Right lobe of liver (tissue), 6 donors: ENCODE measurements at places on chromosomes 13 and 19.

DNA sequence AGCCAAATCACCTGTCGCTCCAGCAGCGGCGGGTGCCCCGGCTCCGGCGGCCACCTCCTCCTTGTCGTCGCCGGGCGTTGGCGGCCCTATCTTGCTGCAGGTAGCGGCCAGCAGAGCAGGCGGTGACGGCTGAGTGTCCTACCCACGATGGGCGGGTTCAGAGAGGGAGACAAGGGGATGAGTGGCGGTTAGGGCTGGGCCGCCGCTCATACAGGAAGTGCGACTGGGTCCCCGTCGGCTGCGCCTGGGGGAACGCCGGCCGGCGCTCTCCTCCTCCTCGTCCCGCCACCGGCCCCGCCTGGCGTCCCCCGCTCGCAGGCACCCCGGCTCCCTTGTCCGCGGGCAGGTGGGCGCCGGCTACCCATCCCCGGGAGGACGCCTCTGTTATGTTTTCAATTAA, 1692.0 kb downstream of the SLITRK5 start:
- DNase-seq = no peak

GRCh38 chr13:51626749-51627148, 42.5 kb downstream of the WDFY2 start:
- DNase-seq = no peak

- DNase-seq = no peak
These were observed 279.1 kb upstream of the ATXN8OS start for GRCh38 chr13:69828527-69828926.

DNA sequence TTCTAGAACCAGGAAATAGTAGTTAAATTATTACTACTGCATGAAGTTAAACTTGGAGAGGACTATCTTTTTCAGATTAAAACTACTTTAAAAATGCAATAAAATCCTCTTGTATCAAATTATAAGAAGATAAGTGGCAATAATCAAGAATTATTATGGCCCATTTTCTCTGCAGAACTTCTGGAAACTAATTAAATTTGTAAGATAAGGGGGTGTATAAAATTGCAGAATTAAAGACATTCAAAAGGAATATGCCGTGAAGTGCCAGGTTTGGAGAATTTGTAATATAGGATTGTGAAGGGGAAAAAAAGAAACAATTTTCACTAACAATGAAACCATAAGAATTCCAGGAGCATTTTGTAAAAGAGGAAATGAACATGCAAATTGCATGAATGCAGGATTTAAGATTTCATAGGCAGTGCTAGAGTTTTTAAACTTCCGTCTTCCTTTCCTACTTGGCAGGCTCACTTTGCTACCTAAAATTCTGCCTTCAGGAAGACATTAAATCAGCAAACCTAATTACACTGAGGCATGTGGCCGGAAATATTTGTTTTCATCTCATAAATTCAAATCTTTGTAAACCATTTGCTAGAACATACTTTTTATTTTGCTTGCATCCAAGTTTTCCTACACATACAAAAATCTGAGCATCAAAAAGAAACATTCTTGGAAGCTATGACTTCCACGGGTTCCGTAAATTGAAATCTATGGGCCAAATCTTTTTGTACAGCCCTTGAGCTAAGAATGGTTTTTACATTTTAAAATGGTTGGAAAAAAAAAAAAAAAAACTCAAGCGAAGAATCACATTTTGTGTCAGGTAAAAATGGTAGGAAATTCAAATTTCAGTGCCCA, 166.9 kb downstream of the DCLK1 start:
- no peak for DNase-seq

GRCh38 chr13:24348385-24348784, 39.0 kb downstream of the C1QTNF9 start:
- no peak for DNase-seq

DNA sequence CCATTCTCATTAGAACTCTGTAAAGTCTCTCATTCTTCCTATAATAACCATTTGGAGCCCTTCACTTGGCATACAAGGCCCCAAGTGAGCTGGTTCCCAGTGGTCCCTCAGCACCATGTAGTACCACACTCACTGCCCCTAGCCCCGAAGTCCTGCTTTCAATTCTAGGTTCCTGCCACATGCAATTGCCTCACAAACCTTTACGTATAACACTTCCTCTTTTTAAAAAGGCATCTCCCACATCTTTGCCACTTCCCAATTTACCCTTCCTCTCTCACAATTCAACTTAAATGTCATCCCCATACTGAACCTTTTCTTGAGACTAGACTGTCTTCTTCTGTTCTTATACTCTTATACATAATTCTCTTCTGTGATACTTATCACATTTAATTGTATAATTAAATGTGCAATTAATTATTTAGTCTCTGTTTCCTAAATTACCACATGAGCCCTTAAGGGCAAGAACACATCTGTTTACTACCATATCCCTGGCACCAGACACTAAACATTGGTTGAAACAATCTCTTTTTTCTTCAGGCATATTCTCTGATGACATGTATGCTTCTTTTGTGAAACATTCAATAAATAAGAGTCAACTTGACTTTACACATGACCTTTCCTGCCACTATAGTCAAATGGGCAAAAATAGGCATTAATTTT, 304.0 kb downstream of the SPRY2 start:
- DNase-seq = no peak

- DNase-seq = no peak
These were observed 10.1 kb downstream of the ATCAY start for GRCh38 chr19:3890591-3890990.

DNA sequence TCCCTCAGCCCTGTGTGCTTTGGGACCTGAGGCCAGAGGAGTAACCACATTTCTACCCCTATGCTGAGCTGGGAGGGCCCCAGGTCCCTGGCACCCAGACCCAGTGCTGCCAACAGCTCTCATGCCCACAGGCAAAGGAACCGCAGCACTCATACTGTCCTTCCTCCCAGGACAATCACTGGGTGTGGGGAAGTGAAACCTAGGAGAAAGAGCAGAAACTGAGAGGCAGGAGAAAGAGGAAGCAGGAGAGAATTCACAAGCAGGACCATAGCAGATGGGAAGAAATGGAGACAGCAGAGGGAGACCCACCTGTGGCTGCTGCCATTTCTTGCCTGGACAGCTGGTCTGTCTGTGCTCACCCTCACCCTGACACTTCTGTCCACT, 18.9 kb downstream of the CCDC97 start:
- DNase-seq = no peak

GRCh38 chr13:46553521-46553885, 533 bp downstream of the LRCH1 start:
- DNase-seq = peak; percentile 54

DNA sequence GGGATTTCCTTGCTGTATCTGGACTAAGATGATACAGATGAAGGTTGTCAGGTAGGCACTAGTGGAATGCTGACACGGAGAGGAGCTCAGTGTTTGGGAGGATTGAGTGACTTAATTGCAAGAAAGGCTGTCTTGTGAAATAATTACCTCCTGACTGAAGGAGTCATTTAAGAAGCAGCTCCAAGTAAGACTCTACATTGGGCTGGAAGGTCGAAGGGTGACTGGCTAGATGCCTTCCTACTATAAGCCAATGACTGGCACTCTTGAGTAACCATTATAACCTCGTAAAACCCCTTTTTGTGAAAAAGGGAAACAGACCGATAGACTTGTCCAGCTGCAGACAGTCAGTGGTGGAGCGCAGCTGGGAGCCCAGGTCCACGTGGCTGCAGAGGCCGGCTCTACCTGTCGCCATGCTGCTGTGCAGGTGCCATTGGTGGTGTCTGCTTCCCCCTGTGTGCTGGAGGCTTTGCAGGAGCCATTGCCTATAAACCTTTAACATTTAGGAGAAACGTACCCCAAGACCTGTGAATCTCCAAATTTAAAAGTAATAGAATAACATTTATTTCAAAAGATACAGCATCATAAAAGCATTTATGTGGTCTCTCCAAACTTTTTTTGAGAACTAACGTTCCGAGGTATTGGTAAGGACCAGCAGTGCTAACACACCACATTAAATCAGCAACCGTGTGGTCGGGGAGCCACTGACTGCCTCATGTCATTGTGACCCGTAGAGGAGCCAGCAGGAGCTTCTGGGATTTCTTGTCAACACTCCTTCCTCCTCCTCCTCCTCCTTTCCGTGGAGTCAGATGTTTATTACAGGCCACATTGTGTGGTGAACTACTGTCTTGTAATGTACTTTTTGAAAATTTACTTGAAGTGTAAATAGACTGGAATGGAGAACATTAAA, 80.4 kb upstream of the TEX29 start:
- no peak for DNase-seq

- DNase-seq = no peak
These were observed 1494.9 kb upstream of the MIR17HG start for GRCh38 chr13:89852570-89852969.

GRCh38 chr13:105928901-105929300, 606.6 kb downstream of the EFNB2 start:
- DNase-seq = no peak
